GM10248 (cell line): ENCODE measurements at places on chromosomes 5 and 9.

DNA sequence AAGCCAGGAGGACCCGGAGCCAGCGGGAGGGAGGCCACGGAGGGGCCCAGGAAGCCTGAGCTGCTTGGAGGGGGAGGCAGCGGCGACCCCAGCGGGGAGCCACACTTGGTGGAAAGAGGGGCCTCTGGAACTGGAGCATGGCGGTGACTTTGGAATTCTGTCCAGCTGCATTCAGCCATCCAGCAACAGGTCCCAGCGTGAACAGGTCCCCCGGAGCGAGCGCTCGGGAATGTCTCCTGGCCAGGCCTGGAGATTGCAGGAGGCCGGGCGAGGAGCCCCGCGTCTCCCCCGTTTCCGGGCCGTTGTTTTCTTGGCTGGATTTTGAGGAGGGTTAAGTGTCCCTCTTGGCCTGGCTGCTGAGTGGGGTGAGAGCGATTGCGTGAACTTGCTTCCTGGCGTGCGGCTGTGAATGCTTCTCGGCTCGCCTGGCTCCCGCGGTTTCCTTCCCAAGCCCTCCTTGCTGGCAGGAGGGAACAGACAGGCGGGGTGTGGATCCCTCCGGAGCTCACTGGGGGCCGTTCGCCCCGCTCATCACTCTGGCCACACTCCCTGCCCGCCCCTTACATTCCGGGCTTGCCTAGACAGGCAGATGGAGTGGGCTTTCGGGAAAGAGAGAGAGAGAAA, 125.3 kb upstream of the IRX4 start:
- no peak for DNase-seq

DNA sequence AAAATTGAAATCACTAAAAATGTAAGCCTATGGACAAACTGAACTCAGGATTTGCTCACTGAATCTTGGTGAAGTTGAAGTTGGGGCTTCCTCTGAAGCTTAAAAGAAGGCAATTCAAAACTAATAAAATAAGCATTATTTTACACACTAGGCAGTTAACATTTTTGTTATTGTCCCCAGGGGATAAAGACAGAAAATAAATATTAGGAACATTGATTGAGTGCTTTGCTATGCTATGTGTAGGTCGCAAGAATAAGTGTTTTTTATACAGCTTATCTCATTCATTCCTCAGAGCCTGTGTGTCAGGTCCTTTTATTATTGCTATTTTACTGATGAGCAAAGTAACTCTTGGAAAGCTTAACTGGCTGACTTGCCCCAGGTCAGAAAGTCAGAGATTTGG, 82.2 kb downstream of the ZNF608 start:
- no peak for DNase-seq

DNA sequence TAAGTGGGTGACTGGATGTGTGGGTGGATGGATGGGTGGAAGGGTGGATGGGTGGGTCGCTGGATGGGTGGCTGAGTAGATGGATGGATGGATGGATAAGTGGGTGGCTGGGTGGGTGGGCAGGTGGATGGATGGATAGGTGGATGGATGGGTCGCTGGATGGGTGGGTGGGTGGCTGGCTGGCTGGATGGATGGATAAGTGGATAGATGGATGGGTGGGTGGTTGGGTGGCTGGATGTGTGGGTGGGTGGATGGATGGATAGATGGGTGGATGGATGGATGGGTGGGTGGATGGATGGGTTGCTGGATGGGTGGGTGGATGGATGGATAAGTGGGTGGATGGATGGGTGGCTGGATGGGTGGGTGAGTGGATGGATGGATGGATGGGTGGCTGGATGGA, 27.3 kb upstream of the CEP72 start:
- no peak for DNase-seq

GRCh38 chr5:51544031-51544785, 161.0 kb downstream of the ISL1 start:
- no peak for DNase-seq

DNA sequence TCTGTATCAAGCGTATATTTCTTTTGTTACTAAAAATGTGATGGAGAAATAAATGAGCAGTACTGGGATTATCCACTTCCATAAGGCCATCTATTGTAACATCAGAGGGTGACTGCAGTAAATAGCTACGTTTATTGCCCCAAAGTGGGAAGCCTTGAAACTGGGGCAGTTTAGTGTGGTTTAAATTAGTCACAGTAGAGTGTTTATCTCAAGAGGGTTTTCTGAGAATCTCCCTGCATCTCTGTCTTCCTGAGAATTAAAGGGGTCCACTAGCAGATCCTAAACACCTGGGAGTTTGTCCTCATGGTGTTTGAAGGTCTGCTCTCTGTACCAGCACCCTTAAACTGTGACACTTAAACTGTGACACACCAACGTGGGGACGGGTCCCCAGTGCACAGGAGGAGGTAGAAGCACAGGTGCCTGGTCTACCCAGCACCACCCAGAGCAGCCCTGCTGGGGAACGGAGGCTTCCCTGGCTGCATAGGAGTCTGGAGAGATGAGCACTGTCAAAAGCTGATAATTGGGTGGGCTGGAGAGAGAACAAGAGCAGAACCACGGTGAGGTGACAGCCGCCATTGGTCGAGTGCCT, 25.2 kb downstream of the PRRC2B start:
- no peak for DNase-seq

- DNase-seq, result no peak
Observed at GRCh38 chr5:121681229-121681855, 170.3 kb upstream of the FTMT start.

DNA sequence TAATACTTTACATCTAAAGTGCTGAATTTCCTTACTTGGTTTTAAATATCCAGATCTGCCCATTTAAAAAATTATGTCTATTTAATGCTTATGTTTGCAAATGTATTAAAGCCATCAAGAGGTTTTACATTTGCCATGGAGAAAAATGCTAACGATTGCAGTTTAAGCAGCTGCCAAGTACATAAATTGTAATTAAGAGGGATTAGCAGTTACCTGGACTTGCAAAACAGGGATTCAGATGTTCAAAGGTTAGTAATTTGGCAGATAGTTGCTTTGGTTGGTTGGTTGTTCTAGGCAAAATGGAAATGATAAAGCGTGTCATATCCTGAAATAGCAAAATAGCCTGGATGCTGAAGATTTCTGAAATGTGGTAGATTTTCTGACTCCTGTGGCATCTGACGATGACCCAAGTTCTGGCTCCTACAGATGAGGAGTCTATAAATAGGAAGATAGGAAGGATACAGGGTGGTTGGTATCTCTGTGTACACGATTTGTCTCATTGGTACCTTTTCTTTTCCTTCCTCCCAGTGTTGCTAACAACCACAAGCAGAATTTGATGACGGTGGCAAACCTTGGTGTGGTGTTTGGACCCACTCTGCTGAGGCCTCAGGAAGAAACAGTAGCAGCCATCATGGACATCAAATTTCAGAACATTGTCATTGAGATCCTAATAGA, 282.9 kb downstream of the NR3C1 start:
- DNase-seq, result no peak

GRCh38 chr5:151298063-151298855, 5.3 kb downstream of the SLC36A3 start:
- DNase-seq, result no peak

GRCh38 chr9:137372693-137373610, 50.0 kb downstream of the EXD3 start:
- DNase-seq, result no peak

GRCh38 chr5:170011751-170012150, 31.5 kb upstream of the INSYN2B start:
- DNase-seq, result no peak
